ENCODE measurements at places on chromosomes 11 and 22. TPM values are rescaled to one million over a fixed set of nuclear protein-coding genes. Genes with fewer than 3 reads are reported as not detected.

DNA sequence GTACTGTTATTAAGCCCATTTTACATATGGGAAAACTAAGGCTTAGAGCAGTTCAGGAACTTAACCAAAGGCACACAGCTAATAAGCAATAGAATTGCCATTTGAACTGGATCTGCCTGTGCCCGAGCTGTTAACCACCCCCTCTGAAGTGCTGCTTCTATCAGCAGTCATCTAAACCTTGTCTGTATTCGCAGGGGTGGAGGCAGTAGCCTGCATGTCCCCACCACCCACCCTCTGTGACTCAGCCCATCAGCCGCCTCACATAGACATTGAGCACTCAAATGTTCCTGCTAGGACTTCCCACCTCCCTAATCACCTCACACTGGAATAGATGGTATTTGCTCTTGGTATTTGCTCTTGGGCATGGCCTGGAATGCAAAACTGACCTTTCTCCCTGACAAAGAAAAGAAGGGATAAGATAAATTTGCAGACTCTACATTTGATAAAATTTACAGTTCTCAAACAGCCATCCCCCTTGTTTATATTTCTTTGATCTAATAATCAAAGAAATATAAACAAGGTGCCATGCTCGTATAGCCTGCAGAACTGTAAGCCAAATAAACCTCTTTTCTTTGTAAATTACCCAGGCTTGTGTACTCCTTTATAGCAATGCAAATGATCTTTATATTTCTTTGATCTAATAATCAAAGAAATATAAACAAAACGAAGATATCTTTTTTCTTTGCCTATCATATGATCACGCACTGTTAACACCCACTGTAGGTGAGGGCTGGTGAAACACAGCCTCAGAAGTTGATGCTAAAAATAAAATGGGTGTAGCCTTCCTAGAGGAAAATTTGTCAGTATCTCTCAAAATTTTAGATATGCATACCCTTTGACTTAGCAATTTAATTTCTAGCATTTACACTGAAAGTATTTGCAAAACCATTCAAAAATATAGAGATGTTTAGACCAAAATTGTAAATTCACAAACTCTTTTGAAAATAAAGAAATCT lies 15.9 kb downstream of the DKK3 start:
- no peak for DNase-seq

DNA sequence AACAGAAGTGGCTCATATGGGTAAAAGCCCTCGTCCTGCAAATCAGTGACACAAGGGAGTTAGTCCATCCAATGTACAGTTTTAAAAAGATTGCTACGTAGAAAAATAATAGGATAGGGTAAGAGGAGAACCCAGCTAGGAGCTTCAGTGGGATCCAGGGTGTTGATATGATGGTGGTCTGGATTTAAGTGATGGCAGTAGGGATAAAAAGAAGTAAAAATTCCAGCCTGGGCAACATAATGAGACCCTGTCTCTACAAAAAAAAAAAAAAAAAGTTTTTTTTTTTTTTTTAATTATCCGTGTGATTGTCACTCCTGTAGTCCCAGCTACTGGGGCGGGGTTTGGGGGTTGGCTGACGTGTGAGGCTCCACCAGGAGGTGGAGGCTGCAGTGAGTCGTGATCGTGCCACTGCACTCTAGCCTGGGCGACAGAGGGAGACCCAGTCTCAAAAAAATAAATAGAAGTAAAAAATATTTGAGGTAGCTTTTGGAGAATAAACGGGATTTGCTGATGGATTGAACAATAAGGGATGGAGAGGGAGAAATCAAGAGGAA lies 7.0 kb upstream of the L3MBTL2 start:
- DNase-seq, result no peak

DNA sequence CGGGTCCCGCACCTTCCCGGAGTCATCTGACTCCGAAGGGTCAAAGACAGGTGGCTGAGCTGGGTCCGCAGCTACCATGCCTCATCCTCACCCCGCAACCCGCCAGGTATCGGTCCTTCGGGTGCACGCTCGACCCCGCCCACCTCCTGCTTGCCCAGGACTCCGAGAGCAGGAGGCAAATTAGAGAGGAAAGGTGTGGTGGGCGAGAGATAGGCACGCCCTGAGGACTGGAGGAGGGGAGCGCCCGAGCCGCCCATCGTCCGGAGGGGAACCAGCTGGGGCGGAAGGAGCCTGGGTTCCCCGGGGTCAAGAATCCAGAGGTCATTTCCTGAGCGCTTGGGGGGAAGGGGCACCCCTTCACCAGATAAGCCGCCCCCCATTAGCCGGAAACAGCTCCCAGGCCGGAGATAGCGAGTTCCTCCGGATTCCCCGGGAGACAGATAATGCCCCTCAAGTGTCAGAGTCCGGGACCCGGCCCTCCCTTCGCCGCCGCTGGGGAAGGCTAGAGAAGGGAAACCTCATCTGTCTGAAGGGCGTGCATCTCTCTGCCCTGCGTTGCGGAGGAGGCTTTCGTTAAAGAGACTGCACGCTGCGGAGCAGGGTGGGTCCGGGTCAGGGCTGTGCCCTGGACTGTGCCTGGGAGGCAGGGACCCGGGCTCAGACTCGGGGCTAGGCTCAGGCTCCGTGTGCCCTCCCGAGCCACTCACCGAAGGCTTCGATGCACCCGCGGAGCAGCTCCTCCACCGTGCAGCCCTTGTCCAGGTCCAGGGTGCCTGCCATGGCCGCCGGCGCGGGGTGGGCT lies 1.7 kb downstream of the RASGRP2 start:
- no peak for DNase-seq

- DNase-seq, result peak; percentile 29
These were observed at the start of gene B4GALNT4 for GRCh38 chr11:369336-370018. B4GALNT4 (plus strand) TSS chr11:369499; CDS start chr11:369804, 305 bp downstream.

DNA sequence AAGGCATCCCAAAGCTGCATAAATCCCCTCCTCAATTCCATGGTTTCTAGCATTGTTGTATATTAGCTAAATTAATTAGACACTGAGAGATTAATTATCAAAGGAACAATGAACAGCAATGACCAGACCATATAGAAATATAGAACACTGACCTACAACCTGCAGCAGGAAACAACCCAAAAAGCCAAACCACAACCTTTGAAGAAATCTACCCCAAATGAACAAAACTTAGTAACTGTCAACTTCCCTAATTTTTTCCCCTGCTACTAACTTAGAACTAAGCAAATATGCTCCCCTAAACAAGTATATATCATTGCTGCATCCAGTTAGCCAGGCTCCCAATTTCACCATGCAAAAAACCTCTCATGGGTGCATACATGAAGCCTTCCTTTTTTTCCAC lies 268.0 kb upstream of the ANO3 start:
- no peak for DNase-seq

DNA sequence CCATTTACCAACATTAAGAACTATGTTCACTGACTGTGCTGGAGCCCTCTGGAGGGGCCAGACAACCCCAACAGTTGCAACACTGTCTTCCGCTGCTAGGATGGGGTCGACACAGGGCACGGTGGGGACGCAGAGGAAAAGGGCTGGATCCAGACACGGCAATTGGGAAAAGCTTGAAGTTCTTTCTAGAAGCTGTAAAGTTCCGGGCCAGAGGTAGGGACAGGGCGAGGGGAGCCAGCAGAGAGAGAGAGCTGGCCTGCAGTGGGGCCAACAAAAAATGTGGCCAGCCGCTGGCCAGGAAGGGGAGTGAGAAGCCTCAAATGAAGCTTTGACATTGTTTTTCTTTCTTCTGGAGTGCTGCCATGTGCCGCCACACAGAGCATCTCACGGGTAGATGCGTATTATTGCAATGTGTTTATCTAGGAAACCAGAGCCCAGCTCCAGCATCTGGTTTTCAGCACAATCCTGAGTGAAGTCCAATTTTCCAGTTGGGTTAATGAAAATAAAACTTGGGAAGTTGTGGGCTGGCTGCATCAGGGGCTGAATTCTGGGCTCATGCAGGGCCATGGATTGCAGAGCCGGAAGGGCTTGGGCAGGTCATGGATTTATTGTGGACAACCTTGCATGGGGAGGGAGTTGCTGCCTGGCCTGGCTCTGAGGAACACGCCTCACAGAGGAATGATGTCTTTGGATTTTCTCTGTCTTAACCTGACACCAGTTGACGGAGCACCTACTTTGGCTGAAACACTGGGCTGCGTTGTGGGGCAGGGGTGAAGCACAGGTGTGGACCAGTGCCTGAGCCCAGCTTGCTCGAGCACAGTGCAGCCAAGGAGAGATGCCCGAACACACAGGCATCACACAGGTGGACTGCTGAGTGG lies 67.6 kb upstream of the AMPD3 start:
- DNase-seq, result no peak

The SLC6A5 gene
- not detected for total RNA-seq

DNA sequence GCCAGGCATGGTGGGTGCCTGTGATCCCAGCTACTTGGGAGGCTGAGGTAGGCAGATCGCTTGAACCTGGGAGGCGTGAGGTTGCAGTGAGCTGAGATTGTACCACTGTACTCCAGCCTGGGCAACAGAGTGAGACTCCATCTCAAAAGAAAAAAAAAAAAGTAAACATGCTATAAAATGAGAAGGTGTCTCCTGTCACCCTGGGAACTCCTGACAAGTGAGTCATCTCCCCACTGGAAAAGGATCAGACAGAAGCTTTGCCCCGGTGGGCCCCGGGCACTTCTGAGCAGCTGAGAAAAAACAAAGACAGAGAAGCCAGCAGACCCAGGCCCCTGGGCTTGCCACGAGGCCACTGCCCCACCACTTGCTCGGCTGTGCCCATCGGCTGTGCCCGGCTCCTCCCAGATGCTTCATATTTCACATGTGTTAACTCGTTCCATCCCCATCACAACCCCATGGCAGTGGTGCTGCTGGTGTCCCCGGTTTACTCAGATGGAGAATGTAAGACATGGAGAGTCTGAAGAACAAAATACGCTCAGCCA lies 22.3 kb downstream of the TTLL1 start:
- DNase-seq, result no peak

- no peak for DNase-seq
These were observed 12.8 kb upstream of the SPI1 start for GRCh38 chr11:47391077-47391583.

- no peak for DNase-seq
These were observed 5.7 kb downstream of the TSKU start for GRCh38 chr11:76788661-76789442.

The MUC6 gene
- not detected for total RNA-seq

DNA sequence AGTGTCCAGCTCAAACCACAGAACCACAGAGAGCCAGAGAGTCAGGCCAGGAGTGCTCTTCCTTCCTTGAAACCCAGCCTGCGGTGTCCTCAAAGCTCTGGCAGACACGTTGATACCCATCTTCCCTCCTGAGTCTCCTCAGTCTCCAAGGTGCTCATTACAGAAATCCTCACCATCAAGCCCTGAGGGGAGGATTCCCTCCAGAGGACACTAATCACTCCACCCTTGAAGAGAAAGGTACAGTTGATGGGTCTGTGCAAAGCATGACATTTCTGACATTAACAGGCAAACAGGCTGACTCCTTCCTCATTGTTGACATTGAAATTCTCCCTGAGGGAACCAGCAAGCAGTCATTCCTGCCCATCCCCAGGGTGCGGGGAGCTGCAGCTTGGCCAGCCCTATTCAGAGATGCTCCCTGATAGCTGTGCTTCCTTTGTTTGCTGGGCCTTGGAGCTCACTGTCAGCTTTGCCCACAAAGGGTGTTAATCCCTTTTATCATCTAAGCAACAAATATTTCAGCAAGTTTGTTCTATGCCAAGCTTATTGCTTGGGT lies 101.7 kb upstream of the CSNK2A3 start:
- DNase-seq, result no peak

GRCh38 chr22:19757140-19757984 lies 3.2 kb upstream of the TBX1 start:
- DNase-seq, result no peak

DNA sequence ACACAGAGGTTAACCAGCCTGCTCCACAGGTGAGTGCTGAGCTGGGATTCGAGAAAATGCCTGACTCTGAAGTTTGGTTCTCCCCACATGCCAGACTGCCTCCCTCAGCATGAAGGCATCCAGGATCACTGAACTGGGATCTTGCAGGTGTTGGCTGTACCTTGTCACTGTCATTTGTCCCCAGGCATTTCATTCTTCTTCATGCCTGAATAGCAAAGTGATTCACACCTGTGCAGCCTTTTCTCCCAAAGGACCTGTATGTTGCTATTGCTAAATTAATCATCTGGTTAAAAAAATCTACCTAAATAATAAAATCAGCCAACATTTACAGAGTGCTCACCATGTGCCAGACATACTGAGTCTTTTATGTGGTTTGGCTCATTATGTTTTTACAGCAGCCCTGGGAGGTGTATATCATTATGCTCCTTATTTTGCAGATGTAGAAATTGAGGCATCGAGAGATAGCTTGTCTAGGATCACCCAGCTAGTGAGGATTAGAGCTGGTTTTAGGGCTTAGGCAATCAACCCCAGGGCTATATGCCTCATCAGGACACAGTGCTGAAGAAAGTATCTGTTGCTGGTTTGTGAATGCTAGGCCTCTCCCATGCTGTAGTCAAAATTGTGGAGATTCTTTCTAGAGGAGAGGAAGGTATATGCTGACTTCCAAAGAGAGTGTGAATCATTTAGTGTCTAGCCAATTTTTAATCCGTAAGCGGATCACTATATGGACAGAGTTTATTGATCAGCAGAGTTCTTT lies 204.4 kb downstream of the HIPK3 start:
- DNase-seq, result no peak

The MYOD1 gene
- total RNA-seq, result not detected

DNA sequence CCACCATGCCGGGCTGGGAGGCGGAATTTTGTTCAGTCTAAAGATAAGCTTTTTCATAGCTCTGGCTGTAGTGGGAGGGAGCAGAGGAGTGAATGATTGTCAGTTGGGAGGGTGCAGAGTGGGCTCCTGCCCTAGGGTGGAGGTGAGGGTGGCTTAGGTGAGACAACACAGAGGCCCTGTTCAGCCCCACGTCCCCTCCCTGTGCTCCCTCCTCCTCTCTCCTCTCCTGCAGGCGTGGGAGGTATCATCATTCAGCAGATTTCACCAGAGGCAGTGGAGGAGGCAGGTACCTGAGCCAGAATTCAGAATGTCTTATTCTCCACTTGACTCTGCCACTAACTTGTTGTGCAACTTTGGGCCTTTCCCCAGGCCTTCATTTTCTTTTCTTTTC lies 1.7 kb upstream of the THRSP start:
- DNase-seq, result no peak

Data from T-helper 17 cell (primary cell).